ENCODE measurements at places on chromosomes 7 and 10.

DNA sequence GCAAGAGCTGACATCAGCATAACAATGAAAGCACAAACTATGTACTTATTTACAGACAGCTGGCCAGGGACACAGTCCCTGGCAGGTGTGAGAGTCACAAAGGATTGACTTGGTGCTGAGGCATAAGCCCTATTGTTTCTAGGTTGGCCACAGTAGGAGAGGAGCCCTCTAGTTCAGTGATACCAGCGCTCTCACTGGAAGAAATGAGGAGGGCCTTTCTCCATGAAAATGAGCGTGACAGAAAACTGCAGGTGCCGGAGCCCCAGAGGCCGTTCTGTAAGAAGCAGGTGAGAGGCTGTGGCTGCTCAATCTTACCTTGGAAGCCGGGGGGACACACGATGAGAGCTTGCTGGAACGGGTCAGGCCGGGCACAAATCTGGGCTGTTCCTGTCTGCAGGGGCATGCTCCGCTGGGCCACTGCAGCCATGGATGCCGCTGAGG is 90.5 kb downstream of the CLEC2L start:
- DNase-seq: no peak

- no peak for DNase-seq
Observed at GRCh38 chr10:103458720-103459119, at the start of gene CALHM1. CALHM1 (minus strand) TSS chr10:103458900; CDS start chr10:103458751, 149 bp downstream.

DNA sequence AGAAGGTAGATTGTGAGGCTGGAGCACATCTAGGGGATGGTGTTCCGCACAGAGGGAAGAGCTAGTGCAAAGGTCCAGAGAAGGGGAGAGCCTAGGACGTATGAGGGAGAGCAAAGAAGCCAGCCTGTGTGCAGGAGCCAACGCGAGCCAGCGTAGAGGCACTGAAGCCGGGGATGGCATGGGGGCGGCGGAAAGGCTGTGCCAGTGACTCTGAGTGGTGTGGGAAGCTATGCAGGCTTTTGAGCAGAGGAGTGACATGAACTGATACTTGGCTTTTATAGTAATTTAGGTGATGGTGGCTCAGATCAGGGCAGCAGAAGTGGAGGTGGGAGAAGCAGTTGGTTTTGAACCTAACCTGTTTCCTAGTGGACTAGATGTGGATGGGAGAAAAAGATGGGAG is 65.8 kb downstream of the ATXN7L1 start:
- no peak for DNase-seq

- DNase-seq: no peak
Observed at GRCh38 chr10:89926736-89927135, 225.3 kb downstream of the KIF20B start.

DNA sequence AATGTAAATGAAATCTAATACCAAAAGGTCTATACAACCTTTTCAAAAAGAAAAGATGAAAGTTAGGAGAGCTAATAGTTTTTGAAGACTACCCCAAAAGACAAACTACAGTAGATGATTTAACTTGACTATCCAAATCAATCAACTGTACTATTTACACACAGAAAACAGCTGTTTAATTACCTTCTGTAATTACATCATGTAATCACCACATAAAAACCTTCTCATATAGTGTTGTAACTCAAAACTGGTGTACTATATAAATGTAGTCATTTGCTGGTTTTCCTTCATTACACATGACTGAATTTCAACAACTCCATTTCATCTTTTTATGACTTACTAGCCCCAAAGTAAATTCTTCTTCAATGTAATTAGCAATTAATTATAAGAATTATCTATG is 4.5 kb downstream of the RTKN2 start:
- DNase-seq: no peak

- no peak for DNase-seq
Observed at GRCh38 chr7:149776289-149776688, 2.9 kb upstream of the ZNF467 start.

Data from AG08395 (cell line).